T-helper 1 cell (primary cell): ENCODE measurements at places on chromosomes 6 and 20.

GRCh38 chr6:52409499-52409898, 10.6 kb upstream of the EFHC1 start:
- no peak for DNase-seq

GRCh38 chr6:37490536-37491170, 9.0 kb downstream of the CCDC167 start:
- no peak for DNase-seq

DNA sequence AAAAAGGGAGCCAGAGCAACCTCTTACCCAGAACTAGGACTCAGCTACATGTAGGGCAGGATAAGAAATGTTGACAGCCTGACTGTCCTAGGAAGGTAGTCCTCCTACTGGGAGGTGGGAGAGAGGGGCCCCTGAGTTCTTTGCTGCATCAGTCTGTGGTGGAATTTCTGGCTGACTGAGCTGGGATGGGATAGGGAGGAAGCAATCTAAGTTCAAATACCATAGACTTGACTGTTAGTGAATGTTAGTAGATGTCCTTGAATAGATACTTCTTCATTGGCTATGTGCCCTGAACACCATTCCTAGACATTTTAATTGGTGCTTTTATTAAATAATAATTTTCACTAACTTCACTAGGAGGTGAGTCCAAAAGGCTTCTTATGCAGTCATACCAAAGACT, 1343.6 kb upstream of the CITED2 start:
- DNase-seq, result no peak

DNA sequence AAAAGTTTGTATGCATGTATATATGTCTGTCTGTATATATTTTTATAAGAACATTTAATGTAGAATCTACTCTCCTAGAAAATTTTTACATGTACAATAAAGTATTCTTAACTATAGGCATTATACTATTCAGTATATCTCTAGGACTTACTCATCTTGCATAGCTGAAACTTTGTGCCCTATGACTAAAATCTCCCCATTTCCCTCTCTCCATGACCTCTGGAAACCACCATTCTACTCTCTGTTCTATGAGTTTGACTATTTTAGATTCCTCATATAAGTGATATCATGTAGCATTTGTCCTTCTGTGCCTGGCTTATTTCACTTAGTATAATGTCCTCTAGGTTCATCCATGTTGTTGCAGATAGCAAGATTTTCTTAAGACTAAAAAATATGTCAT, 205.1 kb upstream of the SMLR1 start:
- DNase-seq, result peak; percentile 66

GRCh38 chr20:63771046-63771707, 31.6 kb downstream of the SLC2A4RG start:
- no peak for DNase-seq

DNA sequence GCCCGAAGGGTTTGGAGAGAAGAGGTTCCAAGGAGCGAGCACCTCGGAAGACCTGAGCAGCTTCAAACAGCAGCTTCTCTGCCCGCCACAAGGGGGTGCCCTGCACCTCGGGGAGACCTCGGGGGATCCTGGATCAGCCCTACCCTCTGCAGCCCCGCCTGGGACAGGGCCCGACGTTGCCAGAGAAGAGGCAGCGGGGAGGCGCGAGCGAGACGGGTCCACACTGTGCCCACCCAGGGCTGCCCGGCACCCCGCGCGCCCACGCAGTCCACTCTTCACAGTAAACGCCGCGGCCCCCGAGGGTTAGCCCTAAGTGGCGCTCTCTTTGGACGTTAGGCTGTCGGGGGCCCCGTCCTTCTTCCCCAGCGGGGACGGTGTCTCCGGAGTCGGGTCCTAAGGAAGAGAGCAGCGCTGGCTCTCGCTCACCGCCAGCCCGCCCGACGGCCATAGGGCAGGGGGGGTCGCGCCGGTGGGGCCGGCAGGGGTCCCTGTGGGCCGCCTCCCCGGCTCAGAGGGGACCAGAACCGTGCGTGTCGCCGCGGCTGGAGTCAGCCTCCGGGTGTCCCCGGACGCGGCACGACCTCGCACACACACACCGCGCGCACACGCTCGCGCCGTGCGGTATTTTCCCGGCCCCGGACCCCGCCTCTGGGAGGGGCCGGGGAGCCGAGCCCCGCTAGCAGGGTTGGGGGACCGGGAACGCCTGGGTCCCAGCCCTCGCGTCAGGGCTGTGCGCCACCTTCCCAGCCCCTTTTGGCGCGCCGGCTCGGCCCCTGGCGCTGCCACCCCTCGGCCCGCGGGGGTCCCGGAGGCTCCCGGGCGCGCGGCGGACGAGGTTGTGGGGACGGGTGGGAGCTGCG, 929 bp downstream of the CDH22 start:
- DNase-seq, result peak; percentile 72

- DNase-seq, result no peak
Measured at GRCh38 chr6:111464184-111464583, 18.8 kb downstream of the REV3L start.

DNA sequence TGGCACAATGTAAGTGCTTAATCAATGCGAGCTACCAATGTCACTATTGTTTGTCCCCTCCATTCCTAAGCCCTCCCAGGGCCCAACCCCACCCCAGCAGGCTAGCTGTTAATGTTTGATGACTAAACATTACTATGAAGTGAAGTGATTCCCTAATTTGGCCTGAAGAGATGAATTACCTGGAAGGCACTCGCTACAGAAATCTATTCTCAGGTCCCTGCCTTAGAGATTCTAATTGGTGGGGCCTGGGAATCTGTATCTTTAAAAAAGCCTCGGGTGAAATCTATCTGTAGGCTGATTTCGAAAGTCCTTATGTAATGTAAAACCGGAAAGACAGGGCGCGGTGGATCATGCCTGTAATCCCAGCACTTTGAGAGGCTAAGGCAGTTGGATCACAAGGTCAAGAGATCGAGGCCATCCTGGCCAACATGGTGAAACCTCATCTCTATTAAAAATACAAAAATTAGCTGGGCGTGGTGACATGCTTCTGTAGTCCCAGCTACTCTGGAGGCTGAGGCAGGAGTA, 16.9 kb upstream of the SNAI1 start:
- DNase-seq, result no peak
